ENCODE measurements at places on chromosomes 2 and 18.

DNA sequence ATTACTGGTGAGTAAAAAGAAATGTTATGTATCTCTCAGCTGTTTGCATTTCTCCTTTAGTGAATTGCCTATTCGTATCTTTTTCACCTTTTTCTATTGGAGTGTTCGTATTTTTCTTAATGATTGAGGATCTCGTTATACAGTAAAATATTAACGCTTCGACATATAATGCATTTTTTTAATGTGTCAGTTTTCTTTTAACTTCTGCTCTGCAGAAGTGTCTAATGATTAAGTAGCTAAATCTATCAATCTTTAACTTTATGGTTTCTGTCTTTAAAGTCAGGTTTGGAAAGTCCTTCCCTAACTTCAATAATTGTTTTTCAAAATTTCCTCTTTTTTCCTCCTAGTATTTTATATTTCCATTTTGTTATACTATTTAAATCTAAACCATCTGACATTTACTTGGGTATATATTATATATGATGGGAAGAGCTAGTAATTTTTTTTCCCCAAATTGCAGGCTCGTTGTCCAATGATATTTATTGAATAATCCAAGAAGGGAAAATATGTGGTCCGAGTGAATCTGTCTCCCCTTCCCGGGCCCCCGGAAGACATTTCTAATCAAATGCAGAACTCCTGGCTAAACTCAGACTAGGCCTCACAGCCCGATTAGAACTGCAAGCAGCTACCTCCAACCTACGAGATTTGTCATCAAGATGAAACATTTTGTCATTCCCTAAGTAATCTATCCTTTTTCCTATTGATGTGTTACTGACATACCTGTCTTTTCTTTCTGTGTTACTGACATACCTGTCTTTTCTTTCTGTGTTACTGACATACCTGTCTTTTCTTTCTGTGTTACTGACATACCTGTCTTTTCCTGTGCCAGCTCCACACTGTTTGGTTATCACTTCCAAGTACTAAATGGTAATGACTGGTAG is 17.2 kb downstream of the PCBP1 start:
- no peak for DNase-seq

DNA sequence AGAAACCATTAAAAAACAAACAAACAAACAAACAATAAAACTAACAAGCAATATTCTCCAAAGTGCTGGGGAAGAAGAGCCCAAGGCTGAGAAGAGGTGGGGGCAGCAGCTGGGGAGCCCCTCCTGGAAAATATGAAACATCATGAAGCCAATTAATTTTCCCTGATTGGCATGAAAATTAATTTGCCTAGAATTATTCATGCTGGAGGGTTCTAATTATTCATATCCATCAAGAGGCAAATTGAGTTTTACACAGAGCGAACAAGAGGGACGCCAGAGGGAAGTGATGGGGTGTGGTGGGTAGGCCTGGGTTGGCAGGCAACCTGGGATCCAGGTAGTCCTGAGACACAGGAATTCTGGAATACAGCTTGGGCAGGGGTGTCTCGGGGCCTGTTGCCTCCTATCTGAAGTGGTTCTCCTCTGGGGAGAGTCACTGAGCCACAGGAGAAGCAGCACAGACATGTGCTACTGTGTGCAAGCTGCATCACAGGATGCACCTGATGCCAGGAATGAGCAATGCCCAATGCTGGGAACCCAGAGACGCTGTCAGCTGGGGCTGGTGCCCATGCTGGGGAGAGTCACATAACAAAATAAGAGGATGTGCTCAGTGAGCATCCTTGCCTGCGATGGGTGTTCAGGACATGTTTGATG is 100.5 kb downstream of the TEX51 start:
- no peak for DNase-seq

- DNase-seq: no peak
Measured at GRCh38 chr2:120979921-120980320, 244.3 kb downstream of the GLI2 start.

DNA sequence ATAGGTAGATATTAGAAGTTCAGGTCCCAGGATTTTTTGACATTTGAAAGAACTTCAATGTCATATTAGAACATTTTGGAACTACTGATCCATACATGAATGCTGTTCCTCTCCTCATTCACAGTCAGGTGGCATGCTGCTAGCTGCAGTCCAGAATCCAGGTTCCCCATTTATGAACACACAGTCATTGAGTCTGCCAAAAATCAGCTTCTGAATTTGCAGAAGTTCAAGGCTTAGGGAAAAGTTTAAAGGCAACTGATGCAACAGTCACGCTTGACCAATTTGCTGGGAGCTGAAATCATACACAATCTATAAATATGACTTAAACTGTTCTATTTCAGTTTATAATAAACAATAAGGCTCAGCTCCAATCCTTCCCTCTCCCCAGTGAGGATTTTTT is 17.3 kb upstream of the TTR start:
- DNase-seq: no peak

GRCh38 chr18:13265008-13265910 is 46.7 kb downstream of the LDLRAD4 start:
- no peak for DNase-seq

GRCh38 chr2:160613466-160614153 is 120.0 kb upstream of the RBMS1 start:
- no peak for DNase-seq

GRCh38 chr2:67050622-67051021 is 346.5 kb upstream of the ETAA1 start:
- DNase-seq: no peak

DNA sequence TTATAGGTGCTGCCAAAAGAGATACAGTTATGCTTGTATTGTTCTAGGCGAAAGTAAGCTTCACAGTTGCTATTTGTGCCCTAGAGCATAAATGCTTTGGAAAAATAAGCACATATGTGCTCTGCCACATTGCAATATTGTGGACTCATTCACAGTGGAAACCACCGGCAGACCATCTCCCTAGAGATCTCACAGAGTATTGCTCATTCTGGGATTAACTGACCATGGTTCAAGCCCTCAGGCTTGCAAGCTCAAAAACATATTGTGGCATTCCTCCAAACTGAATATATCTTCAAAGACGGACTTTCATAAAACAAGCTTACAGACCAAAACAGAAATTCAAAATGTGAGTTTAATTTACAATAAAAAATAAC is 158.2 kb upstream of the CCDC150 start:
- DNase-seq: no peak

DNA sequence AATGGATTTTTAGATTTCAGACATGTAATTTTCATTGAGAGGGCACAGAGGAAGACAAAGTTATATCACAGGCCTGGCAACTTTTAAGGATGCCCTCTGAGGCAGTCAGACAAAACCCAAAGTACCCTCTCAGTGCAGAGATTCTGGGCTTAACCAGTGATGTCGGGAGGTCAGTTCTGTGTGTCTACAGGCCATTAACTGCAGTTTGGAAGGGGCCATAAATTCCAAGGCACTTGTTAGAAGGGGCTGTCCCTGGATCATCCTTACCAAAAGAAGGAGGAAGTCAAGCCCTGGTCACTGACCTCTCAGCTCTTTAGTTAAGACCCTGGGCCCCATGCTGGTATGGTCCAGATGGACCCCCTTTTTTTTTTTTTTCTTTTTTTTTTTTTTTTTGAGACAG is 60.7 kb downstream of the LRRFIP1 start:
- no peak for DNase-seq

GRCh38 chr18:77061946-77062517 is 70.6 kb downstream of the MBP start:
- DNase-seq: no peak

DNA sequence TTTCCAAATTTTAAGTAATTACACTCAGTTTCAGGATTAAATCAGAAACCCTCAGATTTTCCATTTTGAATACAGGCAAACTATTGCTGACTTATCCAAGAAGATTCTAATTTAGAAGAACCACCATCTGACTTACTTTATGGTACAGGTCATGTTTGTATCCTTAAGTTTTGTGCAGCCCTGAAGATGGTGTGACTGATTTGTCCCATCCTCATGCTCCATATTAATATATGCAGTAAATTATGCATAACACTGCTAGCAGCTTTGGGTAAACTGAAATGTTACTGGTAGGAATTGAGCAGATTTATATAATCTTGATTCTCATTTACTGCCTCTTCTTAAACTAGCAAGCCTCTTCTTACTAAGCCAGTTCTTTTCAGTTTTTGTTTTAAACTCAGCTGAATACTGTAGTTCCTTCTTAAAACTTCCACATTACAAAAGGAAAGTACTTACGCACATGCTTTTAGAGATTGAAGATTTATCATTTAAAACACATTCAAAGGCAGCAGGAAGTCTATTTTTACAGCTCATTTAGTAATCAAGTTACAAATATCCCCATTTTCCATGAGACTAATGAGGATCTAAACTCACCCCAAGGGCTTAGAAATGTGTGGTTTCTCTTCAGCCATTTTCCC is 25.7 kb downstream of the MEX3C start:
- no peak for DNase-seq

DNA sequence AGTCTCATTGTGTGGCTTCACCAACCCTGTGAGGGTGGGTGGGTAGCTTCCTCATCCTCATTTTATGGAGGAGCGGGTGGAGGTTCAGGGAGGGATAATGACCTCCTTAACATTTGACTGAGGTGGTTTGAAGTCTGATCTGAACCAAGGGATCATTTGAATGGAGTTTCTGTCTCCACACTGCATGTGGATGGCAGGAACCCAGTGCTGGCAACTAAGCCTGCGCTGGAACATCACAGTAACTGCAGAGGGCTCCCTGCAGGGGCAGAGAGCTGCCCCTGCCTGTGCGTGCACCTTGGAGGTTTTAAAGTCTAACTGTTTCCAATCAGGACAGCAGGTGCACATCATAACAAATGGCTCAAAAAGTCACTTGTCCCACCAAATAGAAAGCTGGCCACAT is 3.3 kb downstream of the AGAP1 start:
- no peak for DNase-seq

DNA sequence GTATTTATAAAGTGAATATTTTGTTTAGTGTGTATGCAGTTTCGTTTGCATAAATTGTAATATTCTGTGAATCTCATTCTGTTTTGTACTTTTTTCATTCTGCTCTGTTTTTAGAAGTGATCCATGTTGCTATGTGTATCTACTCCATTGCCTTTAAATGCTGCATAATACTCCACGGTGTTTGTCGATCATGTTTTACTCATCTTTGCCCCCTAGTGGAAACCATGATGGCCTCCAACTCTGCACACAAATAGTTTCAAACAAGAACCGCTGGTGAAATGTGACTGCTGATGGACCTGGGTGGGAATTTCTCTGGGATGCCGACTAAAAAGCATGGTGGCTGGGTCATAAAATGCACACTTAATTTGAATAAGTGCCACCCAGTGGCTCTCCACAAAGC is 32.0 kb upstream of the SKOR2 start:
- DNase-seq: no peak

DNA sequence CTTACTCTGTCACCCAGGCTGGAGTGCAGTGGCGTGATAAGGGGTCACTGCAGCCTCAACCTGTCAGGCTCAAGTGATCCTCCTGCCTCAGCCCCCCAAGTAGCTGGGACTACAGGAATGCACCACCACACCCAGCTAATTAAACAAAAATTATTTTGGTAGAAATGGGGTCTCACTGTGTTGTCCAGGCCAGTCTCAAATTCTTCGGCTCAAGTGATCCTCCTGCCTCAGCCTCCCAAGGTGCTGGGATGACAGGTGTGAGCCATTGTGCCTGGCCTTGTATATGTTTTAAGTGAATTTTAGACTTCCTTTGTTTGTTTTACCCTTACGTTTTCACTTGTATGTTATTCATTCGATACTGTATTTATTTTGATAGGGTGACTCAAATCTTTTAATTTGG is 34.7 kb upstream of the ITSN2 start:
- no peak for DNase-seq

DNA sequence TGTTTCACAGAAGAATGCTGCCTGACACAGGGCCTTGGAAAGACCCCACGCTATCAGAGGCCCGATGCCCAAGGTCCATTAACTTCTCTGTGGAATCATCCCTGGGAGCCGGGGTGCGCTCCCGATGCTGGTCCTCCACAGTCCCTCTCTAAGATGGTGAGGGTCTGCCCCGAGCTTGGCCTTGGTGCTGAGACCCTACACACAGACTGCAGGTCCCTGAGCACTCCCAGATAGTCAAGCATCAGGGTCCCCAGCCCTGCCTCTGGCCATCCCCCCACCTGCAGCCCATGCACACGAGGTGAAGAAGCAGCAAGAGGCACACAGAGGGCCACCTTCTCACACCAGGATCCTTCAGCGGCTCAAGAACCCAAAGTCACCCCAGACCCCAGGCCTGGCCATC is 263.3 kb downstream of the MYCN start:
- no peak for DNase-seq

DNA sequence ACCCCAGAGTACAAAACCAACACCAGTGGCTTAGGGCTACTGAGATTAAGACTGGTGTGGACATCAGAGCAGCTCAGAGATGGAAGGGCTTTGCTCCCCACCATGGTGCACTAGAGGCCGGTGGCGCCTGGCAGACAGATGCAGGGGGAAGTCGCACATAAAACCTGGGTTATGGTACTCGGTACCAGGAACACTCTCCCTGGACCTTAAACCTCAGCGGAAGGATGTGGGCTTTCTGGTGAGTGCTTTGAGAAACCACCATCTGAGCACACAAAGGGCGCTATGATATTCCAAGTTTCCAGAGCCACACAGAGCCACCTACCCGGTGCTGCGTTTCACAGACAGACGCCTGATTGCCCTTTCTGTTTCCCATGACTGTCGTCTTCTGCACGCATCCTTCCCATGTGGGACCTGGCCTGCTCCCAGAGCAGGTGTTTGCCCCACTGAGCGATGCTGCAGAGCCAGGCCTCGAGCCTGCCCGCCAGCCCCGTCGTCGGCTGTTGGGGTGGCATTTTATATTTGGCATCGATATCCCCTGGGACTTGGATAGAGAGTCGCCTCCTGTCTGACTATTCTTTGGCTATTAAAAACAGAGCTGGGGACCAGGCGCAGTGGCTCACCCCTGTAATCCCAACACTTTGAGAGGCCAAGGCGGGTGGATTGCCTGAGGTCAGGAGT is 89.5 kb upstream of the ODC1 start:
- no peak for DNase-seq

- no peak for DNase-seq
Measured at GRCh38 chr2:168726375-168726774, 76.1 kb upstream of the NOSTRIN start.

GRCh38 chr2:142041996-142042395 is 88.8 kb downstream of the LRP1B start:
- no peak for DNase-seq
